ENCODE measurements at places on chromosomes 6 and 20.

- DNase-seq, result no peak
Measured at GRCh38 chr6:113856375-113856624, 845 bp upstream of the MARCKS start.

DNA sequence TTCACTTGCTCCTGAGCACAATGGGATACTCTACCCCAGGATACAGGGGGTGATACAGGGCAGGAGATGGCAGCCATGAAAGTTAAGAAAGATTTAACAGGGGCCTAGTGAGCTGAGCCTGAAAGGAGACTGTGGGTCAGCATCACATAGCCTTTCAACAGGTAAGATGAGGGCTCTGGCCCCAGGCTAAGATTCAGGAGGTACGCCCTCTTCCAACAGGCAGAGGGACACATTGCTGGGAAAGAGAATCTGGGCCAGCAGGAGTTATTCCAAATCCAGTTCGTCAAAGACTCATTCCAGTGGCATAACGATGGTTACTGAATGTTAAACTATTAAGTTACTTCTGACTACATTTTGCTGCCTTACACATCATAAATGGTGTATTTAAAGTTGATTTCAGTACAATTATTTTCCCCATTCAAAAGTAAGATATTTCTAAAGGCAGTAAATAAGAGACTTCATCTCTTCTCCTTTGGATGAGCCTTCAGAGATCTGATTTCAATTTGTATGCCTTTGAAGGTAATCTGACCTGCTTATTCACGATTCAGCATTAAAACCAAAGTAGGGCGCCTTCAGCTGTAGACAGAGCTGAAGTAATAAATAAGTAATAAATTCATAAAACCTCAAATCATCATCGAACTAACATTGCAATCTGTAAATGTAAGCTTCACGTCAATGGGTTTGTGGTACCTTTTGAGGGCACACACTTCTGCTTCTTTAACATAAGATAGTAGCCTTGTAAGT, 62.4 kb downstream of the HS3ST5 start:
- no peak for DNase-seq

GRCh38 chr6:129312880-129313279, 397.1 kb downstream of the ARHGAP18 start:
- no peak for DNase-seq

GRCh38 chr6:137660296-137660731, 166.1 kb upstream of the OLIG3 start:
- DNase-seq, result no peak

GRCh38 chr20:3209946-3210317, 634 bp downstream of the ITPA start:
- DNase-seq, result no peak

DNA sequence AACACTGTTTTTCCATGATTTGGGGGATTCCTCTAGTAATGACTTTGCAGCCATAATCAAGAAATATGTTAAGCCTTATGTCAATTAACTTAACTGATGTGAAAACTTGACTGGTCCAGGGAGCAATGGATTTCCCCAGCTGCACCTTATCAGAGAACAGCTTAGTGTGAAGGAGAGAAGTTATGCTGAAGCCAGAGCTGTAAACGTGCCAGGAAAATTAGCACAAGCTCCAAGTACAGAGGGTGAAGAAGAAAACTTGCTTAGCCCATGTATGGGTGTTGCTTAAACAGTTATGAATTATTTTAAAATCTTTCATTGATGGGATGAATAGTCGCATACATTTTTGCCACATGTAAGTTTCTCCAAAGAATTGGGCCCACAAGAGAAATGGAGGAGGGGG, 214.9 kb upstream of the RNF217 start:
- DNase-seq, result no peak

- no peak for DNase-seq
Measured at GRCh38 chr6:131001945-131002660, 60.9 kb downstream of the EPB41L2 start.

- DNase-seq, result no peak
Measured at GRCh38 chr6:79157961-79158644, 76.4 kb downstream of the HMGN3 start.

- no peak for DNase-seq
Measured at GRCh38 chr6:7148100-7148822, 40.5 kb downstream of the RREB1 start.

DNA sequence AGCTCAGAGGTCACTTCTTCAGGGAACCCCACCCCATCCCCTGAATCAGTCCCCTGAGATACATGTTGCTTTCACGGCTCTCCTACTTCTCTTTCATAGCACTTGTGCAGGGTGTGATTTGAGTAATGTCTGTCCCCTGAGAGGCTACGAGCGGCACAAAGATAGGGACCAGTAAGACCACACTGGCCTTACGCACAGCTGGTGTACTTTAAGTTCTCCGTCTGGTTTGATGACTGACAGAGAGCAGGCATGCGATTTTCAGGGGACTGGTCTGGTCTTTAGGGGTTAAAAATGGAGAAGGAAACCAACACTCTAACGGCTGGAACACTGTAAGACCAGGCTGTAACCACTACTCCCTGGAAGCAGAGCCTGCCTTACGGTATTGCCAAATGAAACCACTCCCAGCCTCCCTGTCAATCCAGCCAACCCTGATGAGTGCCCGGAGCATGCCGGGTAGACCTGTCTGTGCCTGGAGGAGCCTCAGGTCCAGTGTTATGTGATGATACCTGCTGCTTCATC, 47.1 kb downstream of the ELMO2 start:
- DNase-seq, result no peak

- DNase-seq, result no peak
Measured at GRCh38 chr6:77249560-77249959, 213.7 kb downstream of the HTR1B start.

DNA sequence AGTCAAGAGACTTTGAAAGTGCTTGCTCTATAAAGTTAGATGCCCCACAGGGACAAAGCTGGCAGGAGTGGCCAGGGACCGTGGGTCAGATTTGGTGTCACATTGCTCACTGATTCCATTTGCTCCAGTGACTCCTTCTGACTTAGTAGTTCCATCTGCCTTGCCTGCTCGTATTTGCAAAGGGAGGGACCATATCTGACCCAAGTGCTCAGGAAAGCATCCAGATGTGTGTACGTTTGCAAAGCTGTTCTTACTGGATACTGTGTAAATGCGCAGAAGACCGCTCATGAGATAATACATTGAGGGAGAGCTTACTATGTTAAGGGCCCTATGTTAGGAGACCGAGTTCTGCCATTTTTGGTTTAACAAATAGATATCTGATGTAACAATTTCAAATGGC, 21.2 kb upstream of the CCN6 start:
- DNase-seq, result no peak

DNA sequence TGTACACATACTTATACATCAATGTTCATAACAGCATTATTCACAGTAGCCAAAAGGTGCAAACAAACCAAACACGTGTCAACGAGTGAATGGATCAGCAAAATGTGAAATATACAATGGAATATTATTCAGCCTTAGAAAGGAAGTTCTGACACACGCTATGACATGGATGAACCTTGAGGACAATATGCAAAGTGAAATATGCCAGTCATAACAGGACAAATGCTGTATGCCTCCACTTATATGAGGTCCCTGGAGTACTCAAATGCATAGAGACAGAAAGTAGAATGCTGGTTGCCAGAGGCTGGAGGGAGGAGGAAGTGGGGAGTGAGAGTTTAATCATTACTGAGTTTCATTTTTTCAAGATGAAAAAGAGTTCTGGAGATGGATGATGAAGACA, 37.8 kb upstream of the IGF2R start:
- no peak for DNase-seq

DNA sequence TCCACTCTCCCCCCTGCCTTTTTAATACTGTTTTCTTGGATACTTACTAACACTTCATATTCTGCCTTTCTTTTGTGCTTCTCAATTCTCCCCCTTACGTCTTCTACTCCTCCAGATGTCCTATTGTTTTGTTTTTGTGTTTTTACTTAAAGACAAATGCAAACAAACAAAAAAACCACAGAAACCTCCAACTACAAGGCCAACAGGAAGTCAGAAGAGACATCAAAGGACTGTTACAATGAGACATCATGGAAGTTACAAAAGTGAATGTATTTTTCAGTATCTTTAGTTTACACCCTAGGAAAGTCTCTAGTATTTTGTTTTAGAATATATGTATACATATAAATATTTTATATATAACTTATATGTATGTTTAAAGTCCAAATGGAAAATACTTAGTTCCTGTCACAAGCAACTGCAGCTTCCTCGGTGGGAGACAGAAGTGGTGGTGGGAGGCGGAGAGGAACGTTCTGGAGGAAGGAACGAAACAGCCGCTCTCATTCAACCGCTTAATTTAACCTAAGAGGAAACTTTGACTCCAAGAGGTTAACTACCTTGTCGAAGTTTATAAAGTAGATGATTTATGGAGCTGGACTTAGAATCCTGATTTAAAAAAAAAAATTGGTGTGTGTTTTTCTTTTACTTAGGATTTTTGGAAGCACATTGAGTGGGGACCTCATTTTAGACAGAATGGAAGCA, 168.9 kb upstream of the PDE10A start:
- no peak for DNase-seq

- DNase-seq, result no peak
Measured at GRCh38 chr6:132330759-132331158, 70.5 kb downstream of the MOXD1 start.

DNA sequence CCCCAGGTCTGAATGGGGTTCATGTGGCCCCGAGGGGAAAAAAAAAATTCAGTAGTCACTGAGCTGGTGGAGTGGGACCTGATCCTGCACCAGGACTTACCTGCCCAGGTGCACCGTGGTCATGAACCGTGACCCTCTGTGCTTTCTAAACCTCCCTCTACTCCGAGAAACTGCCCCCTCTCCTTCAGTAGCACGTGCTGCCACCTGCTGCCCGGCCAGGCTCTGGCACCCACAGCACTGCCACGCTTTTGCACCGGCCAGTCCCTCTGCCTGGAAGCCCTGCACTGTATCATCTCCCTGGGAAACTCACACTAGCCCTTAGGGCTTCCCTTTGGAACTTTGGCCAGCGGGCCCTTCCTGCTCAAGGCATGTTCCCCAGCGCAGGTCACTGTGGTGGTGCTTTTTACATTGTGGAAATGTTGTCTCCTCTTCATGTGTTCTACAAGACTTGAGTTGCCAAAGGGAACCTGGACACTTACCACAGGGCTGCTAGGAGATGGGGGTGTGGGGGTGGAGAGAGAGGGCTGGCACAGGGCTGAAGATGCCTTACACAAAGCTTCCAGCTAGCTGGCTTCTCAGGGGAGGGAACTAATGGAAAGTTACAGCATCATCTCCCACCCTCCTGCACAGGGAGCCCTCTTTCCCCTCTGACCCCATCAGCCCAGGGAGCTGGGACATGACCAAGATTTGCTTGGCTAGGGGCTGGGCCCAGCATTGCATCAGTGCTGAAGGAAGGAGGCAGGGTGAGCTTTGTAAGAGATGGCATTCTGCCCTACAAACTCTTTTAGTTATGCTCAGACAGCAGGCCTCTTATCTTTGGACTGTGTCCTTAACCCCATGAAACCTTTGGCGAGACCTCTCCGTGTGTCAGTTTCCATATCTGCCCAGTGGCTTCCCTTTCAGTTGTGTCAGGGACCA, 2.5 kb upstream of the PTPRT start:
- DNase-seq, result no peak

DNA sequence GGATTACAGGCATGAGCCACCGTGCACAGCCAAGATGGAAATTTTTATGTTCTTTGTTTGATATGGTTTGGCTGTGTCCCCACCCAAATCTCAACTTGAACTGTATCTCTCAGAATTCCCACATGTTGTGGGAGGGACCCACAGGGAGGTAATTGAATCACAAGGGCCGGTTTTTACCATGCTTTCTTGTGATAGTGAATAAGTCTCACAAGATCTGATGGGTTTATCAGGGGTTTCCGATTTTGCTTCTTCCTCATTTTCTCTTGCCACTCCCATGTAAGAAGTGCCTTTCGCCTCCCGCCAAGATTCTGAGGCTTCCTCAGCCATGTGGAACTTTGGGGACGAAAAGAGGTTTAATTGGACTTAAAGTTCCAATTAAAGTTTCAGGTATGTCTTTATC, 14.6 kb downstream of the EEF1A1 start:
- DNase-seq, result no peak

- no peak for DNase-seq
Measured at GRCh38 chr20:63125838-63126601, 89.9 kb downstream of the YTHDF1 start.

DNA sequence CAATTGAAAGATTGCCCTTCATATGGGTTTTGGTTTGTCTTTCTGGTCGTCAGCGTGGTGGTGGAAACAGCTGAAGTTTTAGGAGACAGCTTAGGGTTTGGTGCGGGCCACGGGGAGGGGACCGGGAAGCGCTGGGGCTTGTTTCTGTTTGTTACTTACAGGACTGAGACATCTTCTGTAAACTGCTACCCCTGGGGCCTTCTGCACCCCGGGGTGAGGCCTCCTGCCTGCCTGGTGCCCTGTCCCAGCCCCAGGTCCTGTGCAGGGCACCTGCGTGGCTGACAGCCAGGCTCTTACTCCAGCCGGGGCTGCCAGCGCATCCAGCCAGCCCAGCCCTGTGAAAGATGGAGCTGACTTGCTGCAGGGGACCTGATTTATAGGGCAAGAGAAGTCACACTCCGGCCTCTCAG, 22.8 kb downstream of the NPEPL1 start:
- DNase-seq, result no peak

GRCh38 chr6:149580880-149581279, 14.7 kb downstream of the GINM1 start:
- no peak for DNase-seq

DNA sequence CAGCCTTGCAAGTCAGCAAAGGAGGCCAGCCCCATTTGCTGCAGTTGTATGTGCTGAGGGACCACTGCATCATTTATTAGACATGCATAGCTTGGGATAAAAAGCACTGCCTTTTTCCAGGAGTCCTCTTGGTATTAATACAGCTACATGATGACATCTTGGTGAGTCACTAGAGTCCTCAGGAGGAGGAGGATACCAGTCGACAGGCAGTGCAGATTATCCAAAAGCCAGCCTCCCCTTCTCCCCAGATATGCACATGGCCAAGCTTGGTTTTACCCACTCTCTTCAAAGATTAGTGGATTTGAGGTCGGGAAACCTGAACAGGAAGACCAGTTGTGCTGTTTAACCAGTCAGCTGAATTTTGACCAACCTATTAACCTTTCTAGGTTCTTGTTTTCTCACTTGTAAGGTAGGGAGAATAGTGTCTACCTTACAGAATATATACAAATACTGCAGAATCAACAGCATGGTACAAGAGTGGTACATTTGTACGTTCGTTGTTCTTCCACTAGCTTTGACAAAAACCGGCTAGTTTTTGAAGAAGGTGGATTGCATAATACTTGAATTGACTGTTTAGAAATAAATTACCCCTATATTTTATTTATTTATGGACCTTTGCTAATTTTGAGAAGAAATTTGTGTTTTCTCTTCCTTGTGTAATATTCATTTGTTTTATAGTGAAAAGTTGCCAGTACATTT, 31.9 kb downstream of the VAPB start:
- DNase-seq, result no peak

- peak; percentile 72 for DNase-seq
Measured at GRCh38 chr20:63495741-63496595, 2.9 kb downstream of the EEF1A2 start.

DNA sequence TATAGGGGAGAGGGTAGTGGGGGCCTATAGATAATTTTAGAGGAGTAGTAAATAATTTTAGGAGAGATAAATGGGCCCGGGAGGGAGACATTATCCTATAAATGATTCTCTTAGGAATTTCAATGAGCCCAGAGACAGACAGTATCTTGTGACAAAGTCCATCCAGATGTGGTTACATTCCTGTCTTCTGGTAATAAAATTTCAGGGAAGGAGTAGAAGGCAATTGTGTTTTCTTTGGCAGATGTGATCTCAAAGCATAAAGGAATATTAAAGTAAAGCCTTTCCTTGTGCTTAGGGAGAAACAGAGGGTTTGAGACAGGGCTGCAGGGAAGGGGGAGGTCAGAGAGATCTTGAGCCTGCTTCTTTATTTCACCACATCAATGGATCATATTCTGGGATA, 979.8 kb upstream of the GJE1 start:
- no peak for DNase-seq
